Right ventricle myocardium inferior (tissue), 1 donor: ENCODE measurements at places on chromosomes 12 and 14.
A peak's percentile ranks its signal among the peaks of the same experiment; 100 is the strongest.

DNA sequence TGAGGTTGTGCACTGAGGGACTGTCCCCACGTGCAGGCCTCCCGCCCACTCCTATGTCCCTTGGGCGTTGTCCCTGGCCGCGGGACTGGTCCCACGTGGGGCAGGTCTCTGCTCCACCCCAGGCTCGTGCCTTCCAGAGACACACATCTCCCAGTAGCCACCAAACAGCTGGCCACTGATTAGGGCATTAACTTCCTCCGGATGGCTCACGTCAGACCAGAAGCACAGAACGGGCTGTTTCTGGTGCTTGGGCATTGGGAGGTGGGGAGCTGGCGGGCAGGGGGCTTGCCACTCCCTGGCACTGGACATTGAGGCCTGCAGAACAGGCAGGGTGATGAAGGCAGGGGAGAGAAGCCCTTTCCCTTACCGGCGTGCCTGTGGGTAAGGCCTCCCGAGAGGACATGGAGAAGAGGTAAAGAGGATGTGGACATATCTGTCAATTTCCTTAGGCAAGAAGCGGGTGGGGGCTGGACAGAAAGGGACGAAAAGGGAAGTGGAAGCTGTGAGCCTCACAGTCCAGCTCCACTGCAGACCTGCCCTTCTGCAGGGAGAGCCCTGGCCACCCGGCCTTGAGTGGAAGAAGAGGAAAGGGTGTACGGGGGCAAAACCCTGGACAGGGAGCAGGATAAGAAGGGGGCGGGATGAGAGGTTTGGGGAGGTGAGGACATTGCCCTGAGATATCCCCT lies 101.2 kb downstream of the NINJ2 start:
- DNase-seq: peak; percentile 86

GRCh38 chr12:58470266-58471010 lies 449.9 kb downstream of the LRIG3 start:
- DNase-seq: no peak

DNA sequence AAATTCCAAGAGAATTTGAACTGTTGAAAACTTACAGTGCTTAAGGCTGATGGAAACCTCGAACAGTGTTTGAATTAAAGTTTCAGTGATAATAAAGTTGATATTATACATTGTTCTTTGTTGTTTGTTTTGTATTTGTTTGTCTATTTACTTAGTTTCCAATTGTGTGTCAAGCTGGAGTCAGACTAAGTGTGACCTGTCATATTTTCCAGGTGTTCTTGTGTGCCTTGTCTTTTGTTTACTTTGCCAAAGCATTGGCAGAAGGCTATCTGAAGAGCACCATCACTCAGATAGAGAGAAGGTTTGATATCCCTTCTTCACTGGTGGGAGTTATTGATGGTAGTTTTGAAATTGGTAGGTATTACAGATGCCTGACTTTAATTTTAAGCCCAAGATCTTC lies 6.0 kb downstream of the SLCO1C1 start:
- DNase-seq: no peak

DNA sequence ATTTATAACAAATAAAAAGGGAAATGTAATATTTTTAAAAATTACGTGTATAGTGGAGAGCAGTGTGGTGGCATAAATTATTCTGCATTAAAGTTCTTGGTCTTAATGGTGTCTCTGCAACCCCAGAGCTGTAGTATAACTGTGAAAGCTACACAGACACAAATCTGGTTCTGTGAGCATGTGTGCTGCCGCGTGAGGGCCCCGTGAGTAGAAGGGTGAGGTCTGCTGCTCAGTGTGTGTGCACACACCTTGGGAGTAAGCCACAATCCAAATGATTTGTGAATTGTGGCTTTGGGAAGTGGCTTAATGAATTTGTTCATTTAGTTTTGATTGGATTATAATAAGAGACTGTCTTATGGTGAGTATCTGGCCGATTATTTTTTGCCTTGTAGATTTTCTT lies 16.8 kb downstream of the PELI2 start:
- no peak for DNase-seq

GRCh38 chr12:75690296-75690955 lies 179.0 kb upstream of the KRR1 start:
- DNase-seq: no peak

DNA sequence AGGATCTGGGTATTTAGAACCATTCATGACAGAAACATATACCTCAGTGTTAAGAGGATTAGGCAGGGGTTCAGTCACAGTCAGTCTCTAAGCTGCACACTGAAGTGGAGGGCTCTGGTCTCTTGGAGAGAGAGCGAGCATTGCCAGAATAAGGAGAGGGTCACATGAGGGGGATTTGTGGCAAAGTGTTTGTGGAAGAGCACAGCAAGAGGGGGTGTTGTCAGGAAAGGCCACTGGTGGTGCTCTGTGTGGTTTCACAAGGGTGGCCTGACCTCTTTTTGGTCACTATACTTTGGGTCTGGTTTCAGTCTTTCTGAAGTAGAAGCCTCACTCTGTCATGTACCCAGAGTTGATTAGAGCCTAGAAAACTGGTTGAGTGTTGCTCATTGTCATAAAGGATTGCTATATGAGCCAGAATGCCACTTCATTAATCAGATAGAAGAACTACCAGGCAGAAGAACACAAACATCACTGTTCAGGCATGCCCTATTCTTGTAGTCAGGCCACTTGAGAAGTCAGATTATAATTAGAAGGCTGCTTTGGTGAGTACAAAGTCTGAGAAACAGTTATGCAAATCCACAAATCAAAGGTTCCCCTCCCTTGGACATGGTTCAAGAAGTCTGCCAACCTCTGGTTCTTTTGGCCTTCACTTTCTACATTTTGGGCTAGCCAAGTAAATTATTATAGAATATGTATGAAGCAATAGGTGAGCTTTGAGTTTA lies 8.4 kb downstream of the TMEM19 start:
- no peak for DNase-seq

DNA sequence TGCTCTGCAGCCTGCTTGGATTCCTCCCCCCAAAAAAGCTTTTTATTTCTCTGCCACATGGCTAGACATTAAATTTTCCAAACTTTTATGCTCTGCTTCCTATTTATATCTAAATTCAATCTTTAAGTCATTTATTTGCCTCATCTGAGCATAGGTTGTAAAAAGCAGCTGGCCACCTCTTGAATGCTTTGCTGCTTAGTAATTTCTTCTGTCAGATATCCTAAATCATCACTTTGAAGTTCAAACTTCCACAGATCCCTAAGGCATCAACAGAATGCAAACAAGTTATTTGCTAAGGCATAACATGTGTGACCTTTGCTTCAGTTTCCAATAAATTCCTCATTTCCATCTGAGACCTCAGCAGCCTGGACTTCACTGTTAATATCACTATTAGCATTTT lies 209.6 kb downstream of the FSCB start:
- no peak for DNase-seq

- DNase-seq: no peak
Measured at GRCh38 chr14:32102152-32102787, 25.2 kb downstream of the ARHGAP5 start.

GRCh38 chr12:73362666-73363065 lies 1090.5 kb downstream of the TRHDE start:
- no peak for DNase-seq

GRCh38 chr12:68831272-68831671 lies 23.3 kb downstream of the MDM2 start:
- no peak for DNase-seq

DNA sequence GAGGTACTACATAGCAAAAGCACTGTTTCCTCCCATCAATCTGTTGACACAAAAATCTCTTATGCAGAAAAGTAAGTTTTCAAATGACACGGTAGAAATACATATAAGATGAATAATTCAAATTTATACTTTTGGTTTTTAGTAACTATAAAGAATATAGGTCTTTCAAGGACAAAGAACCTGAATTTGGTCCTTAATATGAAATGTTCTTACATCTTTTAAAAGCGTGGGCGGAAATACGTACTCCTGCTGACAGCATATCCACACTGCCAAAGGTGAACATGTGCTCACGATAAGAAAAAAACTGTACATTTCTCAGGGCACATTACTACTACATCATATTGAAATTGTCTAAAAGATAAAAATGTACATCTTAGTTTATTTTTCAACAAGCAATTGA lies 127.6 kb downstream of the FOXN3 start:
- DNase-seq: no peak

DNA sequence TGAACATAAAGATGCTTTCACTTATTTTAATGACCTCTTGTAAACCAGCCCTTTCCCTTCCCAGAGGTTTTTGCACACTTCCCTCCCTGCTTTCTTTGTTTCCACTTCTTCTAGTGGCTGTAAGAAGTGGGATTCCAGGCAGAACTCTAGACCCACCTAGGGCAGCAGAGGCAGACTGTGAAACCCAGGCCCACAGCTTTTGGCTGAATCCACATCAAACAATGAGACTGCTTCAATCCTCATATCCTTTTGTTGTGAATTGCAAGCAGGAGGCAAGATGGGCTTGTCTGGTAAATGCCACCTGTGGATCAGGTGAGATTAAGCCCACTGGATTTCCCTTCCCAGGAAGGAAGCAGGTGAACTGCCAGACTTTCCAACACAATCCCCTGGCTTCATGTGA lies 12.8 kb downstream of the CCDC177 start:
- DNase-seq: no peak

GRCh38 chr12:64781280-64782190 lies 22.3 kb upstream of the GNS start:
- DNase-seq: no peak

- peak; percentile 72 for DNase-seq
Measured at GRCh38 chr14:71855399-71856036, 76.7 kb upstream of the RGS6 start.

DNA sequence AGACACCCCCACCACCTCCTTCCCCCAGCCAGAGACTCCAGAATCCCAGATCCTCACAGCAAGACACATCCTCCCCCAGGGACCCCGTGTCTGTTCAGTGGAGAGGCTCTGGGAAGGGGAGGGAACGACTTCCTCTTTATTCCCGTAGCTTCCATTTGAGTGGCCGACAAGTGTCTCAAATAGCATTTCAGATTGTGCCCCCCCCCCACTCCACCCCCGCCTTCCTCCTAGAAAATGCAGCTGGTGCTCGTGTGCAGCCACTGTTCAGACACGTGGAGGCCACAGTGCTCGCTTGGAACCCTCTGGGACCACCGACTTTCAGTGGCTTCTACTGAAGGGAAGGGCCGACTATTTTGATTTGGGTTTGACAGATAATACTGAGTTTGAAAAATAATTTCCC lies 14.3 kb downstream of the PPP2R5C start:
- no peak for DNase-seq

DNA sequence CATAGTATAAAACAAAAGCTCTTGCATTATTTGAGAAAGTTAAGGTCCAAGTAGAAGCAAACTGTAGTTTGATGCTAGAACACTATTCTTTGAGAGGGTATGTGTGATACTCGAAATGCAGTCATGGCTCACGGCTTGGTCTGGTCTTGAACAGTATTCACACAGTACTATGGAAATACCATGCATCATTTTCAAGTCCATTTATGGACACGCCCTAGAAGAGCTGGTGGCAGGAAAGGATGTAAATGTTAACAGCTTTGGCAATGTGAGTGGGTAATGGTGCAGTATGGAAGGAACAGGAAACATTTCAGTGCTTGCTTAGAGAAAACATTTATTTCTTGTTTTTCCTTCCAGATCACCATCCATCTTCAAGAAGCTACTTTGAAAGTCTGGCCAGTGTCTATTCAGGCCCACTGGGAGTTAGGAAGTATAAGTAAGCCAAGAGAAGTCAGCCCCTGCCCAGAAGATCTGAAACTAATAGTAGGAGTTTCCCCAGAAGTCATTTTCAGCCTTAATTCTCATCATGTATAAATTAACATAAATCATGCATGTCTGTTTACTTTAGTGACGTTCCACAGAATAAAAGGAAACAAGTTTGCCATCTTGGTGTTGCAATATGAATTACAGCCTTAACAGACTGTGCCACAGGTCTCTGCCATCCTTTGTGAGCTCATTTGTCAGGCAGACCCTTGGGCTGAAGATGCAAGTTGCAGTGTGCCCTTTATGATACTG lies 5.7 kb upstream of the AKAP5 start:
- no peak for DNase-seq

DNA sequence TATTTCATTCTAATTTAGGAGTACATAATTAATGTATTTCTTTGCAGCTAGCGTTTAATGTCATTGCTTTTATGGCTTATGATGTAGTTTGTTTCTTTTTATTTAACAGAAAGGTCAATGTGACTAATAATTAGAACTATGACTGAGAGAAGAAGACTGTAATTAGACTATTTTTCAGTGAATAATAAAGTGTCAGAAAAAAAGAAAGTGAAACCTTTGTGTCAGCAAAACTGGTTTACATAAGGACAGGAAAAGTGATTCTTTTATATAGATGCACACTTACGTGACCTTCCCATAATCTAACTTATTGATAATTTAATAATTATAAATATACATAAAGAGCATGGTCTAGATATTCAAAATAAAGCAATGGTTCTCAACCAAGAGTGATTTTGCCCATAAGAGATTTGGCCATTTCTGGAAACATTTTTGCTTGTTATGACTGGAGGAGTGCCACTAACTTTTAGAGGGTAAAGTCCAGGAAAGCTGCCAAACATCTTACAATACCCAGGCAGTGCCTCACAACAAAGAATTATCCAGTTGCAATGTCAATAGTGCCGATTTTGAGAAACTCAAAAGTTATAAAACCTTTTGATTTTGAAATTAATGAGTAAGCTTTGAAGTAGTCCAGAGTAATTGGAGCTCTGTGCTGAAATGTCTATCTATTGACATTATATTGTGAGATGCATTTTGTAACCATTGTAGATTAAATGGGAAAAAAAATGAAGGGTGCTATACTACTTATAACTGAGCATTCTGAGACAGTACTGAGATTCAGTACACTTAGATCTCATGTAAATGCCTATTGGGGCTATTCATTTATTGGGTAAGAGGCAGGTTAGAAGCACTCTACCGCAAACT lies 227.1 kb downstream of the C12orf50 start:
- no peak for DNase-seq

DNA sequence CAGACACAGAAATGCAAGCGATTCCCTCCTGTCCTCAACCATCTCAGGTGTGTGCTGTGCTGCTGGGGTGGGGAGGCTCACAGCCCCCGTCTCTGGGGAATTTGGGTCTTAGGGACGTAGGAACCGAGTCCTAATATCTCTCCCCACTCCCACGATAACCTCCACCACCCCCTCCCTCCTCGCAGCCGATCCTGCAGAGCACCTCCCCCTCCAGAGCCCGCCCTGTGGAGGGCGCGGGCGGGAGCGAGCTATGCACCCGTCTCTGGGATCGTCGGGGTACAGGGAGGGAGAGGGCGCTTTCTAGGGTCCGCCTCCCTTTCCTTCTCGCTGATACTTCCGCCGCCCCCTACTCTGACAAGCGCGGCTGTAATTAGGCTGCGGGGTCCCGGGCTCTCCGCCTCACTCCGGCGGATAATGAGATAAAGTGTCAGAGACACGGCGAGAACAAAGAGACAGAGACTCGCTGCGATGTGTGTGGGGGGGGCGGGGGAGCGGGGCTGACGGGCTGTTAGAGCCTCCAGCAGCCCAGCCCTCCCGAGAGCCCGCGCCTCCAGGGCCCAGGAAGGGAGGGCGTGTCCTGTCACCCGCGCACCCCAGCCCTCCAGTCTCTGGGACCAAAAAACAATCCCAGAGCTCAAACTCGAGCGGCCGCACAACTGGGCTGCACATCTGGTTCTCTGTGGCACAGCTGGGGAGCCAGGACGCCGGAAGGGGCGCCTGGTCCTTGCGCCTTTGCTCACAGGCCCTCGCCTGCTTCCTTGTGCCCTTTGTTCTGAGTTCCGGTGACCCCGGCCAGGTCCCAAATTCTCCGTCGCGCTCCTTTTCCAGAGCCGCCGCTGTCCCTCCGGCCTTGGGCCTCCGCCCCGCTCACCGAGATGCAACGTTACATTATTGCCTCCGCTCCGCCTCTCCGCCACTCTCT lies 8.7 kb downstream of the SHMT2 start:
- DNase-seq: peak; percentile 68
